ENCODE measurements at places on chromosomes 11 and 22.

GRCh38 chr11:114478768-114479167 is 39.5 kb downstream of the REXO2 start:
- no peak for DNase-seq

- no peak for DNase-seq
Observed at GRCh38 chr11:19846654-19847305, 134.1 kb downstream of the NAV2 start.

- no peak for DNase-seq
Observed at GRCh38 chr11:34313099-34313517, 44.7 kb downstream of the ABTB2 start.

DNA sequence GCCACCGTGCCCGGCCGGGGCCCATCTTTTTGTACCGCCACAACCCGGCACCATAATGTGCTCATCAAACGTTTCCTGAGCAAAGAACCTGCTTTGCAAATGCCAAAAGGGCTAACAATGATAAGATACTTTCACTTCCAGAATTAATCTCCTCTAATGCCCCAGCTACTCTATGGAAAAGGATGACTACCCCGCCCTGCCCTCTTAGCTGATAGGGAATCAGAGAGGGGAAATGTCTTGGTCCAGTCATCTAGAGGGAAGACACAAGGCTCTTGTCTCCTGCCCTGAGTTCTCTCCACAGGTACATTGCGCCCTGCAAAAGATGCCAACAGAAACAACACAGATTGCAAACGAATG is 586 bp downstream of the TTLL1 start:
- DNase-seq, result no peak

Data from RWPE2 (cell line).